Left kidney (tissue), 8 donors: ENCODE measurements at places on chromosomes 6 and 20. TPM values are rescaled to one million over a fixed set of nuclear protein-coding genes. Genes with fewer than 3 reads are reported as not detected.

The LY6G6C gene
- polyA plus RNA-seq, result 1.1 TPM

The YIPF3 gene
- polyA plus RNA-seq, result 137 TPM

The CCN6 gene
- 2.7 TPM for polyA plus RNA-seq

- DNase-seq, result no peak
Measured at GRCh38 chr20:38450412-38450975, 15.4 kb upstream of the SNHG17 start.

GRCh38 chr6:108423982-108424705, 129.3 kb downstream of the AFG1L start:
- DNase-seq, result no peak

GRCh38 chr6:52645976-52646375, 24.9 kb upstream of the TMEM14A start:
- no peak for DNase-seq

DNA sequence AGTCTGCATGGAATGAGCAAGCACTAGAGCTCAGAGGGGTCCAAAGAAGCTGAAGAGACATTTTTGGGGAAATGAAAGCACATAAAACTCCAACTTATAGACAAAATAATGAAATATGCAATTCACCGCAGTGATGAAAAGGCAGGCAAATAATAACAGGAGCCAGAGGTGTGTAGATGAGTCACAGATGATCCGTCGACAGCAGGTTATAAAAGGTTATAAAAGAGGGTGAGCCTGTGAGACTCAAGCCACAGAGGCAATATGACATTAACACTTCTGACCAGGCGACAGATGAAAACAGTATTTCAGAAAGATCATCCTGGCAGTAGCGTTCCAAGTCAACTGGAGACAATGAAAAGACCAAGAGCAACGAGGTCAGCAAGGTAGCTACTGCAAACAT, 35.8 kb upstream of the ANKRD60 start:
- DNase-seq, result no peak

- DNase-seq, result no peak
Measured at GRCh38 chr20:51388227-51388626, 154.3 kb downstream of the NFATC2 start.

GRCh38 chr6:18115356-18115755, 7.1 kb downstream of the NHLRC1 start:
- no peak for DNase-seq
